ENCODE measurements at places on chromosomes 3 and 15.

DNA sequence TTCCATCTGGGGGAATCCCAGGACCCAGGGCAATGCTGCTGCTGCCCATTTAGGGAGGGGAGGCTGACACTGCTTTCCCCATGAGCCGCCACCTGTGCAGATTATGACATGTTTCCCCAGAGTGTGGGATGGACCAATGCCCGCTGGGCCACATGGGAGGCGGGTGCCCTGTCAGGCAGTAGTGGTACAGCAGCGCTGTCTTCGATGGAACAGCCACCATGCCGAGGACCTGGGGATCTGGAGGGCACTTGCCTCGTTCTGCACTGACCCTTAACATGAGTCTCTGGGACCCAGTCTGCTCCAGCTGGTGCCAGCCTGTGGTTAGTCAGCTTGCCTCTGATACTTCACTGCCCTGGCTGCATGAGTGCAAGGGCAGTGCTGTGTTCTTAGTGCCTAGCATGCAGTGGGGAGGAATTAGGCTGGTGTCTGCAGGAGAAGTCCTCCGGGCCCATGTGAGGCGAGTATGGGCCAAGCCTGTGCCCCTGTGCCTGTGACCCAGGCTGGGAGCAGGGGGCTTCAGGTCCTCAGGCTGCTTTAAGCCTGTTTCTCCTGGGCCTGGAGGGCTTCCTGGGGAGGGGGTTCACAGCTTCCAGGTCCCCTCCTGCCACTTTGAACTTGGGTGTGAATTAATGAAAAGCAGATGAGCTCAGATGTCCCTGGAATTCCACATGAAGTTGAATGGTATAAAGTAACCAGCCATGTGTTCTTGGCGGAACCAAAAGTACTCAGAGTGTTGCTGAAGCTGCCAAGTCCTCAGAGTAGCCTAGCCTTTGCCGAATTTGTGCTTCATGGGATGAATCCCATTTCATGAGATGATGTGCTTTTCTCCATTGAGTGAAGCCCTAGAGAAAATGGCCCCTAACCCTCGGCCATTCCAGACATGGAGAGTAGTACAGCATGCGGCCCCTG, 22.9 kb downstream of the KLF13 start:
- DNase-seq, result no peak

GRCh38 chr3:77394046-77394445, 354.1 kb downstream of the ROBO2 start:
- DNase-seq, result no peak

DNA sequence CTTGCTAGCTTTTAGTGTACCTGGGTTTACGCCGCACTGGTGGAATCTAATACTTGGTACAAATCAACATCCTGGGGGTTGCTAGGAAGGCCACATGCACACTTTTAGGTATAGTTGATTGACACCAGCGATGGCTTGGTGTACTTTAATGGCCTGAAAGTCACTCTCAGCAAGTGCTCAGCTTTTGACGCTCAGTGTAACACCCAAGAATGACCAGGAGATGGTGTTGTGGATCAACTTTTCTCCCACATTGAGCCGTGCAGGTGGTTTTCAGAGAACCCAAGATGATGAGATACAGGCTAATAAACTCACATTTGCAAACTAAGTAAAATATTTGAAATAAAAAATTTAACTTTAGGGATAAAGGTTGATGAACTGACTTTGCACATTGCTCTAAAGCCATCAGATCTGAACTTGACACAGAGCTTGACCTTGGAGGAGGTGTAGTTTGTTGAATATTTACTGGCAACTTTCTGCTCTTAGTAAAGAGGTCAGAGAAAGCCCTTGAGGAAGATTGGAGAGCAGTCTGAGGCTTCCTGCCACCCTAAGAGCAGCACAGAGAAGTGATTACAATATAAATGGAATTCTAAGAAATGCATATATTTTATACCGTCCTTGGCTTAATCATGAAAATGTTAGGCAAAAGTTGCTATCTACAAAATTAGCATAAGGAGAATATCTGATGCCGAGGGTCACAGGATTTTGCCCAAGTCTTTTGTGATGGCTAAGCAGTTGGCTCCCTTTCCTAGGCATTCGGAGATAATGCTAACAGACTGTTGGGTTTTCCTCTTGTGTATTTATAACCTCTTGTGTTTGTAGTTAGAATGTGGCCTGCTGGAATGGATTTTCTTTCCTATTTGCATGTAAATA, 143.4 kb upstream of the RASGRP1 start:
- no peak for DNase-seq

- no peak for DNase-seq
These were observed 28.1 kb downstream of the ANXA2 start for GRCh38 chr15:60369696-60370095.

- DNase-seq, result no peak
These were observed 12.0 kb upstream of the PPP1R2 start for GRCh38 chr3:195555110-195555509.

GRCh38 chr3:9617056-9617455, 32.2 kb upstream of the MTMR14 start:
- no peak for DNase-seq

Measured in stimulated activated CD4-positive, alpha-beta T cell treated with anti-CD3 and anti-CD28 coated beads, Interleukin-2, amount 100 ng/mL, for 24 hours (primary cell).